ENCODE measurements at places on chromosomes 1 and 21.

- no peak for DNase-seq
These were observed 50.3 kb downstream of the CASQ2 start for GRCh38 chr1:115718011-115718754.

DNA sequence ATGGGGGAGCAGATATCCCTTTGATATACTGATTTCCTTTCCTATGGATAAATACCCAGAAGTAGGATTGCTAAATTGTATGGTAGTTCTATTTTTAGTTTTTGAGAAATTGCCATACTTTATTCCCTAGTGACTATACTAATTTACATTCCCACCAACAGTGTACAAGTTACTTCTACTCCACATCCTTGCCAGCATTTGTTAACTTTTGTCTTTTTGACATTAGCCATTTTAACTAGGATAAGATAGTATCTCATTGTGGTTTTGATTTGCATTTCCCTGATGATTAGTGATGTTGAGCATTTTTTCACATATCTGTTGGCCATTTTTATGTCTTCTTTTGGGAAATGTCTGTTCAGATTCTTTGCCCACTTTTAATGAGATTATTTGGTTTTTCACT lies 620.6 kb upstream of the CAMK1G start:
- no peak for DNase-seq

DNA sequence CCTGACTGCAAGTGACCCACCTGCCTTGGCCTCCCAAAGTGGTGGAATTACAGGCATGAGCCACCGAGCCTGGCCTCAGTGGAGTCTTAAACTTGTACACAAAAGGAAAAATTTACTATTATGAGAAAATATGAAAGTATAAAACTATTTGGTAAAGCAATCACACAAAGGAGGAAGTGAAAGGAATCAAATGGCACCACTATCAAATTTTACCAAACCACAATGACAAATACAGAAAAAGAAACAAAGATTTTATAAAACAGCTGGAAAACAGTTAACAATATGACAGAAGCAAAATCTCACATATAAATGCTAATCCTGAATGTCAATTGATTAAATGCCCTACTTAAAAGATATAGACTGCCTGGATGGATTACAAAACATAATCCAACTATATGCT lies 42.1 kb upstream of the NEGR1 start:
- no peak for DNase-seq

- no peak for DNase-seq
These were observed 23.4 kb upstream of the PTPN14 start for GRCh38 chr1:214574598-214575411.

- DNase-seq: no peak
These were observed 1328.6 kb downstream of the MRPL39 start for GRCh38 chr21:24278711-24279110.

- DNase-seq: no peak
These were observed 75.7 kb downstream of the DISC1 start for GRCh38 chr1:231702331-231702730.

DNA sequence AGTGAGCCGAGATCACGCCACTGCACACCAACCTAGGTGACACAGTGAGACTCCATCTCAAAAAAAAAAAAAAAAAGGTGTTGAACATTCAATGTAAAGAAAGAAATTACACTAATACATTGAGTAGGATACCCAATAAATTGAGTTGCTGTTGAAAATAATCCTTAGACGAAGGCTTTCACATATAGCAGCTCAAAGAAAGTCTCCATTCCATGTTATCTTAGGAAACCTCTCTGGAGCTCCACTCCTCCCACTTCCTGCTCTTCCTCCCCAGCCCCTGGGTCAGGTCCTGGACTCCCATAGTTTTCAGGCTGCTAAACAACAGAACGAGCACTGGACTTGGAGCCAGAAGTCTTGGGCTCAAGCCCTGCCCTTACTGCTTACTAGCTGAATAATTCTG lies 15.6 kb upstream of the CNR2 start:
- DNase-seq: no peak

- no peak for DNase-seq
These were observed 6.3 kb downstream of the ATF6 start for GRCh38 chr1:161772397-161772796.

DNA sequence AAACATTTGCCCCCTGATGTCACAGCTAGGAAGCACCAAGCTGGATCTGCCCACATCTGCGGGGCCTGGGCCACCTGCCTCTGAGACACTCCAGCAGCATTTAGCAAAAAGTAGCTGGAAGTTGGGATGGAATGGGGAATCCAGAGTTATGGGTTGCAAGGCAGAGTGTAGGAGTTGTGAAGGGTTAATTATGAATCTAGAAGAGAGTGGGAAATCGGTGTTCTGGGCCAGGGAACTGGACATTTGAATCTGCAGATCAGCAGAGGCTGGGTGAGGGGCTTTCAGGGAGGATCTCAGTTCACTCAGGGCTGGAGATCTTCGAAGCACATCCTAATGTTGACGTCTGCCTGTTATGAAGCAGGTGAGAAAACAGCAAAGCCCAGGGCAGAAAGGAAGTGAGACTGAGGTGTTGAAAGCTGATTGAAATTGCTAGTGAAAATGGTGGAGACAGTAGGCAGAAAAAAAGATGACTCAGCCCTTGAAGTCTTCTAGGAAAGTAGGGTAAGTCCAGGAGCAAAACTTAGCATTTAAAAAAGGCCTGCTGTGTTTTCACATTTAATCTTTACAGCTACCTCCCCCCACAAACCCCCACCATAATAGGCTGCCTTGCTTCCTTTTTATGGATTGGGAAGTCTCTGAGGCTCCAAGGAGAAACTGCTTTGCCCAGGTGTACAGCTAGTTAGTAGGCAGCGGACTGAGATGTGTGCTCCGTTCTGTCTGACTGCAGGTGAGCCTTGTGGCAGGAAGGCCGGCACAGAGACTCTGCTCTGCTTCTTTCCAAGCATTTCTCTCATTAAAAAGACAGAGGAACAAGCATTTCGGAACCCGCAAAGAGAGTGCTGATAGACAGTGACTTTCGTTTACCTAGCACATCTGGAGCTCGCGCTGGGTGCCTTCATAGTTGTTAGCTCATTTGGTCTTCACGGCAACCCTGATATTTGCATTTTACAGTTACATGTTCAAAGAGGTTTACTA lies 7.2 kb downstream of the VANGL1 start:
- DNase-seq: no peak

- no peak for DNase-seq
These were observed 105.9 kb downstream of the SIPA1L2 start for GRCh38 chr1:232524056-232524455.

- DNase-seq: no peak
These were observed 35.7 kb upstream of the MAN1C1 start for GRCh38 chr1:25580927-25581326.
